ENCODE measurements at places on chromosomes 13 and 19.

DNA sequence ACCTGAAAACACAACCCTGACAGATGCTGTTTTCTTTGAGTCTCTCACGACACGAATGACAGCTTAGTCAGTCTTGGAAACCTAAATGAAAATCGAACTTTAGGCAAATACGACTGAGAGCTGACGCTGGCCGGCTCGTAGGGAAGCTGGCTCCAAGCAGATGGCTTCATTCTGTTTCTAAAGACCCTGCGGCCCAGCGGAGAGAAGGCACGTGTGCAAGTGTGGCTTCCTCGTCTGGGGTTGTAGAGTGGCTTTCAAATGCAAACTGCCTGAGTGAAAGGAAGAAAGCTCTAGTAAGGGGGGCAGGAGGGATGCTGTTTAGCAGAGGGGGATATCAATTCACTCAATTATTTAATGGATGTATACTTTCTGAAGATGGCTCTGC, 26.1 kb upstream of the TIMM44 start:
- no peak for DNase-seq

GRCh38 chr19:47239152-47239551, 8.2 kb upstream of the BBC3 start:
- no peak for DNase-seq

DNA sequence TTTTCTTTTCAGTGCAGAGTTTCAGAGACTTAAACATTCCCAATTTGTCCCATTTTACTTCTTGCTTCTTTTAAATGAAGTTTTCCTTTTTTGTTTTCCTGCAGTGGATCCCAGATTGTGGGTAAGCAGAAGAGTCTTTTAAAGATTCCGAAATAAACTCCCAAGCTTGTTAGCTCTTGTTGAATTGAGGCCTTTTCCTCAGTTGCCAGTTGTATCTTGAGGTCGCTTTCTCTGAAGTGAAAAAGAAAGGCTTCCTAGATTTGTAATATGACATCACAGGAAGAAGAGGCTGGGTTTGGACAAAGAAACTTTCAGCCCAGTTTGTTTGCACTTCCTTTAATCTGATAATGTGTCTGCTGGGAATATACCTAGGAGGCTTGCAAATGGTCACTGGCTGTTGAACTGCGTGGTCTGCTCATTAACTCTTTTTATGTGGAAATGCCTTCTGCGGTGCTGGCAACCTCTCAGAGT, at the start of gene LPAR6:
Gene LPAR6, minus strand, starts transcription at position 233 of the 471 bp plus-strand sequence. CDS start 690 bp downstream, outside the sequence.
- DNase-seq = no peak

GRCh38 chr13:48156466-48156865, 61.6 kb upstream of the MED4 start:
- DNase-seq = peak; percentile 55

DNA sequence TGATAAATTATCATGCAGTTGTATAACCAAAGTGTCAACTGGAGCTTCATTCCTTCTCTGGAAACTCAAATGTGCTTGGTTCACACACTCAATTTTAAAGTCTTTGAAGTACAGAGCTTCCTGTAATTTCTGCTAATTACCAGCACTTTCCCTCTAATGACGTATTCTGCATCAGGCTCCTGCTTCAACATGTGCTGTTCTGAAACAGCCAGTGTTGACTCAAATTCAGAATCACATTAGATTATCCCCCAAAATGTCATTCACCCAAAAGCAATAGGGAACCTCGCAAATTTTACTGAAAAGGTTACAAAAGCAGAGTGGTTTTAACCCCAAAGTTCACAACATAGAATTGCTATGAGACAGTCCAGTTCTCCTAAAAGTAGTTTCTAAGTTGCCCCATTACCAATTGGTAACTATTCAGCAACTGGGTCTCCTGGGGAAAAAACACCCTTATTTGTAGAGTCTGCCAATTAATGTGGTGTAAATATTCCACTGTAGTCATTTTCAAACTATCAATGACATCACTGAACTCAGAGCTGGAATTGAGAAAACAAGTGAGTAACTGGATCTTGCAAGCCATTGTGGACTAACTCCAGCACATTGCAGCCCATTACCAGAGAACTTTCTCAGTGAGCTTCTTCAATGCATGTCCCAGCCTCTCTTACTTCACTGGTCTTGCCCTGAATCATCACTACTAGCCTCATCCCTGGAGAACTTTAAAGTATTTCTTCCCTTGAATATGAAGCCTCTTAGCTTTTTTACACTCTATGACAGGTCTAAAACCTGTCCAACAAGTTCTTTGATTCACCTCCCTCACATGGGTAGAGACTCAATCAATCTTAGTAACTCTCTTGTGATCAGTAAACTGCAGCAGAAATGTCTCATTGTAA, 955.4 kb downstream of the EFNB2 start:
- DNase-seq = no peak

- no peak for DNase-seq
These were observed 34.6 kb upstream of the LDLR start for GRCh38 chr19:11054628-11055027.

- no peak for DNase-seq
These were observed 19.6 kb upstream of the ZNF675 start for GRCh38 chr19:23706657-23707056.

GRCh38 chr13:105572401-105572800, 963.1 kb downstream of the EFNB2 start:
- no peak for DNase-seq

DNA sequence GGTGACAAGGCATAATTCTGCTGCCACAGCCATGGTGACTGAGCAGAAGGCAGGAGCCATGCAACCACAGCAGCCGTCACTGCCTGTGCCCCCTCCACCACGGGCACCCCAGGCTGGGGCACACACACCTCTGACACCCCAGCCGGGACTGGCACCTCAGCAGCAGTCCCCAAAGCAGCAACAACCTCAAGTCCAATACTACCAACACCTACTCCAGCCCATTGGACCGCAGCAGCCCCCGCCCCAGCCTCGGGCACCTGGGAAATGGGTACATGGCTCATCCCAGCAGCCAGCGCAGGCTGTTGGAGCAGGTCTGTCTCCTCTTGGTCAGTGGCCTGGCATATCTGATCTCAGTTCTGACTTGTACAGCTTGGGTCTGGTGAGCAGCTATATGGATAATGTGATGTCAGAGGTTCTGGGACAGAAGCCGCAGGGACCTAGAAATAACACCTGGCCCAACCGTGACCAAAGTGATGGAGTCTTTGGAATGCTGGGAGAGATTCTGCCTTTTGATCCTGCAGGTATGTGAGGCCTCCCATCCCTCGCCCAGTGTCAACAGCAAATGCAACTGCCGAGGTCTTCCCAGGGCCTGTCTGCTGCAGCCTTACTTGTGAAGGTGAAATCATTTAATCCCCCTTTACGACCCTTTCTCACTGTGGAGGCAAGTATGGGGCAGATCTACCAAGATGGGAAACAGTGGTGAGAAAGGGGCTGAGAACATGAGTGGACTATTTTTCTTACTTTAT, 22.9 kb upstream of the GPI start:
- DNase-seq = no peak

- DNase-seq = no peak
These were observed 76.0 kb upstream of the GTF3A start for GRCh38 chr13:27348461-27348860.

DNA sequence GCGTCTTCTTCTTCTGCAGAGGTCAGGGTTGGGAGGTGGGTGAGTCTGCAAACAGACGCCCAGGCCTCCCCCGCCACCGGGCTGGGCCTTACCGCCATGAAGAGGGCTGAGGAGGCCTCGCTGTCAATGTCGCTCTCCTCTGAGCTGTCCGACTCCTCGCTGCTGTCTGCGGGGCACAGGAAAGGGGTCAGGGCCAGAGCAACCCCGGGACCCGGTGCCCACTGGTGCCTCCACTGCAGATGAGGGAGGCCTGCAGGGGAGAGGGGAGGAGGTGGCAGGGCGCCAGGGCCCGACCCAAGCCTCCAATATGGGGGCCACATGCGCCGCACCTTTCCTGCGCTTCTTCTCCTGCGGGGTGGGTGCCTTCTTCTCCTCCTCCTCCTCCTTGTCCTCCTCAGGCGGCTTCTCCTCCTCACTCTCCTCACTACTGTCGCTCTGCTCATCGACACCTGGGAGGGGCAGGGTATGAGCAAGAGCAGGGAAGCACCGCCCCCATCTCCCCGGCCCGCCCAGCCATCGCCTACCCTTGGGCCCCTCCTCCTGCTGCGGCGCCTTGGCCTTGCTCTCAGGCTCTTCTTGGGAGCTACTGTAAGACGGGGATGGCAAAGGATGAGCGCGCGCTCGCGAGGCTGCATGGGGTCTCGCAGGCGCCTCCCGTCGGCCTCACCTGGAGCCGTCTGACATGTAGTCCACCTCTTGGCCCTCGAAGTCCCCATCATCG, 5.5 kb upstream of the PSPN start:
- DNase-seq = no peak

- no peak for DNase-seq
These were observed 12.9 kb downstream of the PIN1 start for GRCh38 chr19:9848060-9848459.

DNA sequence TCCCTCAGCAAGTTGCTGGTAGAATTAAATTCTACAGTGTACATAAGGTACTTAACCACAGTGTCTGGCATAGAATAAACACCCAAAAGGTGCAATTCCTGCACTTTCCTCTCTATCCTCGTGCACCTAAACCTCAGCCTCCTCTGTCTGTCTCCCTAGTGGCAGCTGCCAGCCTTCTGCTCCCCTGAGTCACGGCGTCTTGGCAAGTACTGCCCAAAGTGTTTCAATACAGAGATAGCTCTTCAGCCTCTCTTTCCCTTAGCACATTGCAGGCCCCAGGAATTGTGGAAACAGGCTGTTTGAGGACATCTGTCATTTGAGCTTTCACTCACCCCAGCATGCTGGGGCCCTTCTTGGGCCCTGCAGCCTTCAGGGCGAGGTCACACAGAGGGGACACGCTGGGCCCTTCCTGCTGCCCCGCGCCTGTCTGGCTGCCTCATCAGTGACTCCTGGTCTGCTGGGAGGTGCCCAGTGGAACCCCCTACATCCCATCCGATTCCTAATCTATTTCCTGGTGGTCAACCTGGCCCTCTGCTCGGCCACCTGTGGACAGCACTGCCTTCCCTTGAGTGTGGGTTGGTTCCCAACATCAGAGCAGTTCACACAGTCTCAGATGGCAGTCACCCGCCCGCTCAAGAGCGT, 19.3 kb downstream of the COL4A2 start:
- no peak for DNase-seq

GRCh38 chr19:52734331-52734892, 432 bp downstream of the ZNF611 start:
- no peak for DNase-seq

- DNase-seq = peak; percentile 78
These were observed at the start of gene TNFSF9 for GRCh38 chr19:6530386-6531162. TNFSF9 (plus strand) TSS chr19:6531026; CDS start chr19:6531037, 11 bp downstream.

- DNase-seq = no peak
These were observed 251.3 kb downstream of the SHISA2 start for GRCh38 chr13:25800523-25800922.

- no peak for DNase-seq
These were observed 14.8 kb downstream of the URI1 start for GRCh38 chr19:29956855-29957254.

DNA sequence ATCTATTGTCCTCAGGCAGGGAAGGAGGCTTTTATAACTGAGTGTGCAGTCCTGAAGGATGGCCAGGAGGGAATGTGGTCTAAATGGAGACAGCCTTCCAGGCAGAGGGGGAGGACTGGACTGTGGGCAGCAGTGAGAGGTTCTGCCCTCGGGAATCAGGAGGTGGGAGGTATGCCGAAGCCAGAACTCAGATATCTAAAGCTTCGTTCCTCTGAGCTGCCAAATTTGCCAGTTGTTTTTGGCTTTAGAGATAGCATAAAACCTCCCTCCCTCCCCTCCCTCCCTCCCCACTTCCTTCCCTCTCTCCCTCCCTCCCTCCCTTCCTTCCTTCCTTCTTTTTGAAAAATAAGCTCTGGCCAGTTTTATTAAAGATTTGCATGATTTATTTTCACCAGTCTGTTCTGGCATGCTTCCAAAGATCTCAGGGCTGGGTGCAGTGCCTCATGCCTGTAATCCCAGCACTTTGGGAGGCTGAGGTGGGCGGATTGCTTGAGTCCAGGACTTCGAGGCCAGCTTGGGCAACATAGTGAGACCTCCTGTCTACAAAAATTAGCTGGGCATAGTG, 2.4 kb downstream of the MEDAG start:
- no peak for DNase-seq

GRCh38 chr13:113442354-113442984, 10.8 kb downstream of the ADPRHL1 start:
- no peak for DNase-seq

- no peak for DNase-seq
These were observed 45.4 kb upstream of the MYCBP2 start for GRCh38 chr13:77372275-77372674.

- DNase-seq = no peak
These were observed 215.5 kb upstream of the HTR2A start for GRCh38 chr13:47112205-47112902.

GRCh38 chr13:110322126-110322827, 15.2 kb downstream of the COL4A2 start:
- no peak for DNase-seq

DNA sequence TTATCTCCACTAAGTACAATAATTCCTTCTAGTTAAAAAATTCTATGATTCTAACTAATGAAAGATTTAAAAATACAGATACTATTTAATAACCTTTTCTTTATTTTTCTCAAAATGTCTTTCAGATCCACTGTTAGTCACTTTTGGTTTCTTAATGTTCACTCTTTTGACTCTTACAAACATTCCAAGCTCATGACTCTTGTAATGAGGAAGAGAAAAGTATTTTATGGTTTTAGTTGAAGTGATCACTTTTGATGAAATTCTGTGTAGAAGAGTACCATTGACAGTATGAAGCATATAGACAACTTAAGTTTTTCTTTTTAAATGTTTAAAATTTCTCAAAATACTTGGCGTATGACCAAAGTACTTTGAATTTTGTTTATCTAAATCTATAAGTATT, 27.8 kb downstream of the COG3 start:
- DNase-seq = no peak

DNA sequence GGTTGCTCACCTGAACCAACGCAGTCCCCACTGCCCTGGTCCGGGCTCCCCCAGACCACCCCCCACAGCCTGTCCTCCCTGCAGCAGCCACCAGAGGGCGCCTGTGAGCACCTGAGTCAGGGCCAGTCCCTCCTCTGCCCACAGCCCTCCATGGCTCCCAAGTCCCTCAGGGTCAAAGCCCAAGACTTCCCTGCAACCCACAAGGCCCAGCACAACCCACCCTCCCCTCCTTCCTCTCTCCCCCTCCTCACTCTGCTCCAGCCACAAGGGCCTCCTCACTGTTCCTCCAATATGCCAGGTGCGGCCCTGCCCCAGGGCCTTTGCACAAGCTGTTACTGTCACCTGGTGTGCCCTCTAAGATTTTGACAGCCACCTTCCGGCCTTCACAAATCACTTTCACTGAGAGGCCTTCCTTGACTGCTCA, 10.9 kb downstream of the GNA15 start:
- peak; percentile 57 for DNase-seq

All from stimulated activated CD8-positive, alpha-beta memory T cell treated with anti-CD3 and anti-CD28 coated beads, Interleukin-4, amount 100 ng/mL, for 24 hours (primary cell).